ENCODE measurements at places on chromosomes 3 and 15. TPM values are rescaled to one million over a fixed set of nuclear protein-coding genes. Genes with fewer than 3 reads are reported as not detected.

The WDR53 gene
- 9.7 TPM for total RNA-seq

The EPHB3 gene
- total RNA-seq = 2.3 TPM

- DNase-seq = no peak
These were observed 219.7 kb upstream of the COL8A1 start for GRCh38 chr3:99418709-99419108.

The VILL gene
- 5.6 TPM for total RNA-seq

DNA sequence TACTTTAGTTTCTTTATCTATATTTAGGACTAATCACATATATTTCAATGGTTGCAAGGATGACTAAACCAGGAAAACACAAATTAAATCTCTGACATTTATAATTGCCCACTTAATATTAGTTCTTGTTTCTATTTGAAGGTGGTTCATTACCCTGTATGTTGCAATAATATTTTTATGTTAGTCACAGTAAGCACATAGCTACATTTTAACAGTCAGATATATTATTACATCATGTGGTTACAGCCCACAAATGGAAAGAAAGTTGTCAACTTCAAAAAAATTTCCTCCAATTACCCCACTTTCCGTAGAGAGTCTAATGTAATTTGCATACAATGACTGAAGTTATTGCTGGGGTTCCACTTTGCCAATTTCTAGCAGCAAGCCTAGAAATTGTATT, 114.6 kb downstream of the TUSC7 start:
- DNase-seq = no peak

DNA sequence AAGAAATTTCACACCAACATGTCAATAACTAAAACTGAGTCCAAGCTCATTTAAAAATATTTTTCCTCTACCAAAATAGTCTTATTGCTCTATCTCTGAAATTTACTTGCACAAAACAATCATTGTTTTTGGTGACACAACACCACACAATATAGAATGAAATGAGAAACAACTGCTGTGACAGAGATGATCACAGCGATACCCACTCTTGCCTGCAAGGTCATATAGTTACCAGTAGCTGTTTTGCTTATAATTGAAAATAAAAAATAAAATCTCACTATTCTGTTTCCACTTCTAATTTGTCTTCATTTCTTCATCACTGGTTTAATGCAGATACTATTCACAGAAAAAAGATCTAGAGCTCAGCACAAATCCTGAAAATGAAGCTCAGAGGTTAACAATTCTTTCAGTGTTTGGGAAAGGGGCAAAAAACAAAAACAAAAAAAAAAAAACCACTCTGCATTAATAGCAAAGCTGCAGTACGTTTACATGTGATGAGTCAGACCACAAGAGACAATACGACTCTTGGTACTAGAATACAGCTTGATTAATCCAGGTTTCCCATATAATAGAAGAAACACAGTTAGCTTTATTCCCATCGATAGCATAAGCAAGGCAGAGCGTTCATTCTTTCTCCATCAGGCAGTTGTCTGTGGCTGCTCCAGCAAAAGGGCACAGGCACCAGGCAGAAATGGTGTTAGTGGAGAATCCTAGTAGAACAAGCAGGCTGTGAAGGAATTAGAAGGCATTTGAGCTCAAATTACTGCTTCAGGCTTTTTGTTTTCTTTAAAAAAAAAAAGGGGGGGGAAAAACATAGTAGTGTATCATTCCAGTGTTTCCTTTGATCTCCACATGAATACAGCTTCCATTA, 773 bp downstream of the ANKRD28 start:
- peak; percentile 60 for DNase-seq

- DNase-seq = peak; percentile 66
These were observed 239.9 kb downstream of the CPNE4 start for GRCh38 chr3:131794766-131795388.

DNA sequence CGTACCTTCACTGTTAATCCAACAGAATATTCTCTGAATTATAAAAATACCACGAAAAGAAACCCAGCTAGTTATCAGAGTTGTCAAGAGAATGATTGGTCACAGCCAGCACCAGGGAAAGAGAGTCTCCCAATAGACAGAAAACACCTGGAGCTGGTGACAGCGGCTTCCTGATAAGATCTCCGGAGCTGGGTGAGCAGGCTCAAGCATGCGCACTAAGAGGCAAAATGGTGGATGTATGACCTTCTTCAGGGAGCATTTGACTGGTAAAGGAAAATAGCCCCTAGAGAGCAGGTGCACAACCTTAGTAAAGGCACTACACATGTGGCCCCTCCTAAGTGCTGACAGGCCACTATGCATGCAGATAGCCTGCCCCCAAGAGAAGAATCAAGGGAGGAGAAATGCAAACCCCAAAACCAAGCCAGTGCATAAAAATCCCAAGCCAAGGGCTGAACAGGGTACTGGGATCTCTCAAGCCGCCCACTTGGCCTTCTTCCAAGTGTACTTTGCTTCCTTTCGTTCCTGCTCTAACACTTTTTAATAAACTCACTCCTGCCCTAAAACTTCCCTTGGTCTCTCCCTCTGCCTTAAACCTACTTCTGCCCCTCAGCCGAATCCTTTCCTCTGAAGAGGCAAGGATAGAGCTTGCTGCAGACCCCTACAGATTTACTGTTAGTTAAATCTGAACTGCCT, 93.2 kb downstream of the UACA start:
- DNase-seq = no peak

The SLC24A5 gene
- total RNA-seq = not detected

The SCAANT1 gene
- not detected for total RNA-seq

- no peak for DNase-seq
These were observed 270.0 kb upstream of the TPRG1 start for GRCh38 chr3:188901671-188902287.

GRCh38 chr3:171452328-171452727, 7.9 kb downstream of the TNIK start:
- DNase-seq = no peak

The AQR gene
- total RNA-seq = 38.4 TPM

DNA sequence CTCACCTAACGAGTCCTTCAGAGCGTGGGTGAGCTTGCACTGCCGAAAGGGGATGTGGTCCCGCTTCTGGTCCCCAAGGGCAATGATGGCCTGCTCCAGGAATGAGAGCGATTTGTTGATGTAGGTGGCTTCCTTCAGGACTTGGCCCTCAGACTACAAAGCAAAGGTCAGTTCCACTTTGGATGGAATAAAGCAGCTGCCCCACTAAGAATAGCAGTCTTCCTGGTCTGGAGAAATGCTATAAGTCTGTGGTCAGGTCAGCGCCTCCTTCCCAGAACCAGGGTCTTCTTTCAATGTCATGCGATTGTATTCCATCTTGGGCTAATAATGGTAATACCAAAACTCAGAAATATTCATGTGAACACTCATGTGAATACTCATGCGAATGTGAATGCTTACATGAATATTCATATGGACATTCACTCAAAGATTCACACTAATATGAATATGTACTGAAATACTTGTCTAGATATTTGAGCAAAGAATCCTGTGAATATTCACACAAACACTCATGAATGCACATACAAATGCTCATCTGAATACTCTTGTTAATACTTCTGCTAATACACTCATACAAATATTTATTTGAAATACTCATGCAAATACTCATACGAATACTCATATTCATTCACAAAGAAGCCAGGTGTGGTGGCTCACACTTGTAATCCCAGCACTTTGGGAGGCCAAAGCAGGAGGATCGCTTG, 16.7 kb downstream of the KIF9 start:
- DNase-seq = no peak

DNA sequence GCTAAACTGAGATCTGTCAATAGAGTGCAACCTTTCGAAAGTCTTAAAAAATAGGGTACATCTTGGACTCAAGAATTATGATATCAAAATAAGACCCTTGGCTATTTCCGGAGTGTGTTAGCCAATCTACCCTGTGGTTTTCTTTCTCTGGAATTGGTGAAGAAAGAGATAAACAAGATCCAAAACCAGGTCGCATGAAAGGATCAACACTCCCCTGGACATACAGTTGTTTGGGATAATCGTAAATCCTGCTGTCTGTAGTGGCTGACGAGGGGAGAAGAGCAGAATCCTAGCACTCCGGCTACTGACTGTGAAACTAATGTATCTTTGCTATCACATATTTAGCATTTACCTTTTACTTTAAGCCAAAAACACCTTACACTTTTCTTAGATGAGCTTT, 30.9 kb downstream of the FNDC3B start:
- DNase-seq = no peak

GRCh38 chr3:11784971-11785377, 61.7 kb downstream of the TAMM41 start:
- DNase-seq = no peak

GRCh38 chr15:96599268-96599667, 268.8 kb downstream of the NR2F2 start:
- DNase-seq = no peak

The SCN5A gene
- 3.9 TPM for total RNA-seq

GRCh38 chr15:66745530-66746230, 43.6 kb downstream of the SMAD6 start:
- DNase-seq = no peak

The FANCD2OS gene
- not detected for total RNA-seq

The C3orf85 gene
- total RNA-seq = not detected

DNA sequence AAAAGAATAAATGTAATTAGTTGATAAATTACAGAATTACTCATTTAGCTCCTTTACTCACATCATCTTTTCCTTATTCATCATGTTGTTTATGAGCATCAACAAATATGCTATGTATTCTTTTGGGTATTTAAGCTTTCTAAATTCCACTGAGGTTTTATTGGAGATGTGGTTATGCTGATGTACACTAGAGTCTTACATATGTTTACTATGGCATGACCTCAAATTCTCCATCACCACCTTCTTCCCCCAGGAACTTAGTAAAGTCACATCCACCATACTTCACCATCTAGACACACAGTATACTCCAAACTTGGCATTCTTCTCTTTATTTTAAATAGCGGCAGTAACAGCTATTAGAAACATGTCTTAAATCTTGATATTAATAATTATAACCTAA, 74.1 kb upstream of the MELTF start:
- no peak for DNase-seq

DNA sequence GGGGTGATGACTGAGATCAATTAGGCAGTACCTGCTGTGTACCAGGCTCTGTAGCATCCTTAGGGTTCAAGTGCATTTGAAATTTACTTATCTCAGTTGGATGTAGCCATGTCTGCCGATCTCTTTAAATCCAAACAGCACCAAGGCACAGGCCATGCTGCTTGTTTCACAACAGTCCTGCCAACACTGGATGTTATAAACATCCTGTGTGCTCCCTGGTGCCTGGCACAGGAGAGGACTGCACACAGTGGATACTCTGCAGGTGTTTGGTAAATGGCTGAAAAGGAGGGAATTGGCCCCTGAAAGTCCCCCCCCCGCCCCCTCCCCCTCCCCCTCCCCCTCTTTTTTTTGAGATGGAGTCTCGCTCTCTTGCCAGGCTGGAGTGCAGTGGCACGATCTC, 27.0 kb downstream of the CTSH start:
- DNase-seq = no peak

GRCh38 chr3:107938143-107938542, 152.7 kb downstream of the CD47 start:
- DNase-seq = peak; percentile 53

DNA sequence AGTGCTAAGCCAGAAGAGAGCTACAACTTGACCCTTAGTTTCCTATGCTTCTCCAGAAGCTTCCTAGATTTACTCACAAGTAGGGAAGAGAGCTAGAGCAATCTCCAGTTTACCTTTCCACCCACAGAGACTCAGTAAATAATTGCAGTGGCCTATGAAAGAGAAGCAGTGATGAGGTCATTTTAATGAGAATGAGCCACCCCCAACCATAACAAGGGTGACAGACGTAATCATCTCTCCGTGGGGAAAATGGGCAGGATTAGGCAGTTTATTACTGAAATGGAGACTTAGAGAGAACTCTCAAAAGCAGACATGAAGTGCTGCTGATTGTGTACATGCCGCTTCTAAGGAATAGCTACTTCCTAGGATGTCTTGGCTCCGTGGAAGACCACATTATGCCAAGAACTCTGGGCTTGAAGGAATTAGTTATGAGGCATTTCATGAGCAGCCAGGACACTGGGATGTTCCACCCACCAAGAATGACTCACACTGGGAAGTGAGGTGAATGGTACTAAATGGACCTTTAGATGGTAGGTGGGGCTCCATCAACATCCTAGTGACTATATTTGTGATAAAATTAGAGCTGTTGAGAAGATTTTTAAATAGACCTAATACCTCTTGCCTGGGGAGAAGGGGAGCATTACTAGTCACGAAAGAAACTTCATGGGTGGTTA, 160.9 kb downstream of the EDEM1 start:
- no peak for DNase-seq

GRCh38 chr3:16286751-16287543, 21.9 kb downstream of the OXNAD1 start:
- no peak for DNase-seq

- DNase-seq = no peak
These were observed 36.5 kb downstream of the ALS2CL start for GRCh38 chr3:46656778-46657556.

- no peak for DNase-seq
These were observed 46.8 kb upstream of the ZCWPW2 start for GRCh38 chr3:28301688-28302087.

GRCh38 chr3:188782613-188783124, 389.1 kb upstream of the TPRG1 start:
- DNase-seq = no peak

The ELP6 gene
- total RNA-seq = 55.1 TPM

The FRMD4B gene
- total RNA-seq = 13.0 TPM

DNA sequence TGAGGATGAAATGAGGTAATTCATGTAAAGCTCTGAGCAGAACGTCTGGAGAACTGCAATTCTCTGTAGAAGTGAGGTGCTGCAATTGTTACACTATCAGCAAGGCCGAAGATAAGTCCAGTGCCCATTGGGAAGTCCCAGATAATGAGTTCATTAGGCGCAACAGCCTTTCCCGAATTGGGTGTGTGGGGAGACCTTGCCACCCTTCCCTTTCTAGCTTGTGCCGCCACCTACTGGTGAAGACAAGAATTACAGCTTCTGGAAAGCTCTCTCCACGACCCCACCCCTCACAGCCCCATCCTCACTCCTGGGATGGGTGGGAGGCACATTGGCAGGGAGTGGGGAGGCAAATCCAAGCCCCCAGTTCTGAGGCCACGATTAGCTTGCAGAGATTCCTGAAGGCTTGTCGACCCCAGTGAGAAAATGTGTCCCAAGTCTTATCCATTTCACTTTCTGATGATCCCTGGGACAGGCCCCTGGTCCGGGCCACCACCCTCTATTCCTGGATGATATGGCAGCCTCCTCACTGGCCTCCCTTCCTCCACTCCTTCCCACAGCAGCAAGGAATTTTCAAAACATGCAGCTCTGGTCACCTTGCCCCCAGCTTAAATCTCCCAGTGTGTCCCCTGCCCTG, 36.4 kb downstream of the FAM3D start:
- peak; percentile 86 for DNase-seq

GRCh38 chr3:42884324-42884723, 8.6 kb upstream of the CYP8B1 start:
- no peak for DNase-seq

DNA sequence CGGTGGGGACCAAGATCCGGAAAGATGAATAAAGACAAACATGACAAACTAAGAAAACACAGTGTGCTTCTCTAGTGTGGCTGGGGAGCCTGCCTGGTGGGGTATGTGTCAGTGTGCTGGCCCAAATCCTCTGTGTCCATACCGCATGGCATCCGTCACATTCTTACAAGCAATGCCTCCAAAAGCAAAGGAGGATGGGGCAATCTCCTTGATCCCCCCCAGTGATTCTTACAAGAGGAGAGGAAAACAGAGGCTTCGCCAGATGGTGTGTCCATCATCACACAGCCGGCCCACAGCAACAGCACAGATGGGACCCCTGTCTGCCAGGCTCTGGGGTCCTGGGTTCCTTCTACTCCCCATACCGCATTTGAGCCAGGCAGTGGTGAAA, 558 bp upstream of the IL17RC start:
- DNase-seq = peak; percentile 15

- DNase-seq = peak; percentile 23
These were observed 375.6 kb downstream of the CTNNB1 start for GRCh38 chr3:41574900-41575299.
